Fibroblast of mammary gland (primary cell): ENCODE measurements at places on chromosomes 7 and 10.

- DNase-seq: no peak
Measured at GRCh38 chr7:88452646-88453045, 146.0 kb upstream of the STEAP4 start.

GRCh38 chr7:122676466-122676865, 22.5 kb downstream of the RNF133 start:
- no peak for DNase-seq

DNA sequence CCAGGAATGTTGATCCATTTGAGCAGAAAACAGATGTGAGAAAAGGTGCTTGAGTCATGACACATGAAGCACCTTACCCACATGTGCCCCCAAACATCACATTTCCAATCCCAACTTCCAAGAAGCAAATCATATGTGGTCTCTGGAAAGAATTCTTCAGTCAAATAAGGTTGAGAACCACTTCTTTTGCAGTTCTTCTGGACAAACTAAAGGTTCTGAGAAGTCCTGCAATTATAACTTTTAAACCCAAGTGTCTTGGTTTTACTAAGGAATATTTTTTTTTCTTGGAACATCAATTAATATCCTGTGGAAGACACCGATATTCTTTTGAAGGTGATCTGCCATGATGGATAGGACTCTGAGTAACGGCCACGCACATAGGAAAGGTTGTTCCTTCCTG, 151.3 kb downstream of the MYOF start:
- DNase-seq: no peak

DNA sequence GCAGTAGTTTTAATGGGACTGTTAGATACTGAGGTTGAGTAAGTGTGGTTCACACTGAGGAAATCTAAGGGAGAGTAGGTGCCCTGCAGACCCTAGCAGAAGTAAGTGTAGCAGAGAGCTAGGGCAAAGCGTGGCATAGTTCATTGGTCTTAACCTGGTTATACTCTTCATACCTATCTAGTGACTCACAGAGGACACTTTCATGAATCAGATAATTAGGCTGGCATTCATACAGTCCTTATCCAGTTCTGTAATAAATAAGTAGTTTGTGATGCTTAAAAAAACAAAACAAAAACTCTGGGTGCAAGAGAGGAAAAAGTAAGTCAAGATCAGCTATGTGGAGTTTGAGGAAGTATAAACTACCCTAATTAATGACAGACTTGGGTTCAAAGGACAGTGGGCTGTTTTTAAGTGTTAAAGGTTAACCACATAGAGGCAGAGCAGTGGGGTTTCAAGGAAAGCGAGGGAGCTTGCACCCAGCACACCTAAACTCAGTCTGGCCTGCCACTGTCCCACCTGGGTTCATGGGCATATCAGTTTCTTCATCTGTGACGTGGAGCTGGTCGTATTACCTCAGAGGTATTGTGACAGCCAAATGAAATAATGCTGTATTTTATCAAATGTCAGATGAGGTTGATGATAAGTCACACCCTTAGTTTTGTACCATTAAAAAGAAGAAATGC, 27.1 kb downstream of the LMTK2 start:
- peak; percentile 41 for DNase-seq

- no peak for DNase-seq
Measured at GRCh38 chr10:98509745-98510144, 63.0 kb upstream of the HPS1 start.

- DNase-seq: no peak
Measured at GRCh38 chr7:107610323-107610722, 30.3 kb downstream of the BCAP29 start.

- no peak for DNase-seq
Measured at GRCh38 chr7:137836541-137836940, 10.2 kb downstream of the DGKI start.

DNA sequence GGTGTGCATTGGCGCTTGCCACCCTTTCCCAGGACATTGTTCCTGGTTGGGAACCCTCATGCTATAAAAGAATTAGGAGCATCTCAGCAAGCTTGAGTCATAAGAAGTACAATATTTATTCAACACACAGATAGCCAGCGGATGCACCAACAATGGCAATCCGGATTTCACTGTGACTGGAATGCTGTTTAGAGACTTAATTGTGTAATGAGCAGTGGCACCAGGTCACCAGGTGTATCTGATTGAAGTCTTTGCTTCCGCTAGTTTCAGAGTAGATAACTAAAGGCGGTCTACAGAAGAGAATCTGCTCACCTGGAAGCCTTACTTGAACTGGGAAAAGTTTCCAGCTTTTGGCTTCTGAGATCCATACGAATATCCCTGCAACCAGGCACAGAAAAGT, 772.3 kb upstream of the GHITM start:
- no peak for DNase-seq

DNA sequence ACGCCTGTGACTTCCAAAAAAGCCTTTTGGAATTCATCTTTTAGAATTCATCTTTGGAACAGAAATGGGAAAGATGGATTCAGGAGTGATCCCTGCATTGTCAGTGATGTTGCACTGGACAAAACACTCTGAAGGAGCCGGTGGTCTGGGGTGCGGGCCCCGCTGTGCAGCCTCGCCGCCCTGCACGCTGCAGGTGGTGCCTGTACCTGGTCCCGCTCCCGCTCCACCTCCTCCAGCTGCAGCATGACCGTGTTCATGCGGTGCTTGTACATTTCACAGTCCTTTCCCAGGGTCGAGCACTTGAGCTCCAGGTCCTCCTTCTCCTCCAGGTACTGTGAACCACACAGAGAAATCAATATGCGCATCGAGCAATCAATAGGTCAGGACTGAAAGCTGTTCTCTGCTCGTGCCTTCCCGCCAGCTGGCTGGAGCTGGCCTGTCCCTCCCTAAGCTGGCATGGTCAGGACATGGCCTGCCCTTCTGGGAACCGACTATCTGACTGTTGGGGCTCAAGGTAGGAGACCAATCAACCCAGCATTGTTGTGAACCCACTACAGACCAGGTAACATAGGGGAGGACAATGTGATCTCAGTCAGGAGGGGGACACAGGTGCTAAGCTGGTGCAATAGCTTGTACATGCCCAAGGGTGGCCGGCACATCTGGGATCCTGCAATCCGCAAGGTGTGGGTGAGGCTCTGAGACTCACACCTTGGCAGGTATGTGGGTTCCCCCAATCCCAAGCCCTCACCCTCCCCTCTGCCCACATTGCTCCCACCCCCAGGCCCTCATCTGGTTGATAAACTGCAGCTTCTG, 93.8 kb upstream of the GNA12 start:
- no peak for DNase-seq

GRCh38 chr10:126135177-126135576, 238.8 kb downstream of the FANK1 start:
- peak; percentile 50 for DNase-seq

DNA sequence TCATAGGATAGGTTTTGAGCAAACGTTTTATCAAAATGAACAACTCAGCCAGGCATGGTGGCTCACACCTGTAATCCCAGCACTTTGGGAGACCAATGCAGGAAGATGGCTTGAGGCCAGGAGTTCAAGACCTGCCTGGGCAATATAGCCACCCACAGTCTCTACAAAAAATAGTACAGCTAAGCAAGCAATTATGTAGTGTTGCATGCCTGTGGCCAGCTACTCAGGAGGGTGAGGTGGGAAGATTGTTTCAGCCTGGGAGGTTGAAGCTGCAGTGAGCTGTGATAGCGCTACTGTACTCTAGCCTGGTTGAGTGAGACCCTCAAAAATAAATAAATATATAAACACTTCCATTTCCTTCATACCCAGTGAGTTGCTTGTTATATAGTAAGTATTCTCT, 67.1 kb downstream of the LSMEM1 start:
- DNase-seq: no peak

DNA sequence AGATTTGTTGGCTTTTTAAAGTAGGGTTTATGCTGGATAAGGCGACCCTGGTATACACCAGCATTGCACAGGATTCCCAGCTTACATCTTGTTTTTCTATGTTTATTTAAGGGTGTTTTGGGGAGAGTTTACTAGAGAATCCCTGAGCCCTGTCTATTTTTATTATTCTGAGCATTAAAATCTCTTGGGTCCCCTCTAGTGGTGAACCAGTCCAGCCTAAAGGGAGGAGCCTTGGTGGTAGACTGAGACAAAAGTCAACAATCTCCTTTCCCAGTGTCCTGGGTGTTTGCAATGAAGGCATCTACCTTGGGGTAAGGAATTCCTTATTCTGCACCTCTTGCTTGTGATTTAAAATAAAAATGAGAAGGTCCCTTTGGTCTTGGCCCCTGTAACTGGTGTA, 38.2 kb downstream of the ANTXRL start:
- no peak for DNase-seq
